ENCODE measurements at places on chromosomes 4 and X.

GRCh38 chr4:38560768-38561558 lies 103.0 kb upstream of the KLF3 start:
- DNase-seq: no peak

GRCh38 chr4:8391972-8392371 lies 48.6 kb downstream of the ACOX3 start:
- DNase-seq: no peak

DNA sequence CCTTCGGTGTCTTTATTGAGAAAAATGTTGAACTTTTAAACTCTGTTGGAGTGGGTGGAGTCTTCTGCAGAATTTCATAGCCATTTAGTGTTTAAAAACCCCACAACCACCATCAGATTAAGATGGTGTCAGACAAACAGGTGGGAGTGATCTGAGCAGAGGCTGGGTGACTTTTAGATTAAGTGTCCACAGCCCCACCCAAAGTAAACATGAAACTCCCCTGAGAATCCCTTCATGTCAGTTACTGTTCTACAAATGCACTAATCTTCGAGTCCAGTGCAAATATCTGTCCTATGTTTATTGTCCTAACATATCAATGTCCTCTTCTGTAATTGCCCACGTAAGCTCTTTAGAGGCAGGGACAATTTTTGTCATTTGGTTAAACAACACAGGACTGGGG lies 175.6 kb upstream of the RBPJ start:
- no peak for DNase-seq

- DNase-seq: no peak
Measured at GRCh38 chr4:30696191-30696590, 24.0 kb upstream of the PCDH7 start.

GRCh38 chr4:16513876-16514275 lies 287.6 kb upstream of the TAPT1 start:
- DNase-seq: no peak

DNA sequence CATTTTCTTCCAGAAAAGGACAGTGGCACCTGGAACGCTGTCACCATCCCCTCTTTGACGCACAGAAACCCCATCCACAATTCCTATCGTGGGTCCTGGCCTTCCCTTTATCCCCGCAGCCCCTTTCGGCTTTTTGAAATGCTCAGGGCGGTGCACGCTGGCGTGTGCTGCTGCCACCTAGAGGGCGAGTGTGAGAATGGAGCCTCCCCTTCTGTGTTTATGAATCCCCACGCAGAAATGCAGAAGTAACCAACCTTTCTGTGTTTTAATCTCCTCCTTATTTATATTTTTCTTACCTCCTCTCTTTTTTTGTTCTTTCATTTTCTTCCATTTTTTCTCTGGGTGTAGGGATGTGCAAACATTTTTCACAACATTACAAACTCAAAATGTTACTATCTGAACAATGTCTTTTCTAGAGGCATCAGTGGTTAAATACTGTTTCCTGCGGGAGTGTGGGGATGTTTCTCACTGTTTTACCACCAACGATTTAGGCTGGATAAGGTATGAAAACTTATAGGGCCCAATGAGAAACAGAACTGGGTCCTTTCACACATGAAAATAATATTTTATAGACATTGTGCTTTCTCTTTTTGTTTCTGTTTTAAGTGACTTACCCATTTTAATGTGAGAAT lies 50.0 kb downstream of the TMA16 start:
- peak; percentile 28 for DNase-seq

- DNase-seq: no peak
Measured at GRCh38 chrX:19627081-19627480, 111.8 kb upstream of the MAP3K15 start.

DNA sequence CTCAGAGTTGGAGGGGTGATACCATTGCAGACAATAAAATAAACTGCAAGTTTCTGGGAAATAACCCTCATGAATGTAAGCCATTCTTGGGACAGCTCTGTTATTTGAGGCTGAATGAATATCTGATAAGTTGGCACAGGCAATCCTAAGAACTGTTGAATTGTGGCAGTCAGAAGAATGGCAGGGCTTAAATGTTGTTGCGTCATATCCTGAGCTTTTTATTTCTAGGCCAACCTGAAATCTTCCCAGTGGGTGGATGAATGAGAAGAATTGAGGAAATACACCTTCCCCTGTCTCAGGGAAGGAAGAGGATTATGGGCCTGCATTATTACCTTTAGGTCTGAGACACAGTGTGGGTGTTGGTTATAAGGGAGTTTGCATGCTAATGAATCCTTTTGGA lies 64.4 kb upstream of the C4orf54 start:
- no peak for DNase-seq

DNA sequence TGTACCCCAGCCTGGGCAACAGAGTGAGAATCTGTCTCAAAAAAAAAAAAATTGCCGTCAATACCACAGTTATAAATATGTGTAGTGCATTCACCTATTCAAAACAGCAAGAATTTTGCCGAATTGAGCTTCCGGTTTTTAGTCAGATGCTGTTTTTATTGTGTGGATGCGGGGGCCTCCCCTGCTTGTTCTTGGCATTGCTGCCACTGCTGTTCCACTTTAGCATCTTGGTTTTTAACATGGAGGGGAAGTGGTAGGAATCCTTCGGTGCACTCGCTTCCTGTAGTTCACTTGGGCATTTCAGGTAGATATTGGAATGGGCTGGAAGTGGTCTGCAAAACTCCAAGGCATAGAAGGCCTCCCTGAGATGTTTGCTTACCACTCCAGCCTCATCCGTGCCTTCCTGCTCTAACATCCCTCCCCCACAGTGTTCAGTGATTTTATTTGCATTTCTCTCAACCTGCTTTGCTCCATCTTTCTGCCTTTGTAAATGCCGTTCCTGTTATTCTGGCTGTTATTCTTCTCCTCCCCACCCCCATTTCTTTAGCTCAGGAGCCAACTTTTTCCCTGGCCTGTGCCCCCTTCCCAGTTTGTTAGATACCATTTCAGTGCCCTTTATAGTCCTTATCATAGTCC lies 25.5 kb downstream of the MOB1B start:
- no peak for DNase-seq

- no peak for DNase-seq
Measured at GRCh38 chrX:135324463-135324862, 15.2 kb downstream of the ETDC start.

GRCh38 chr4:109319156-109319555 lies 16.7 kb upstream of the COL25A1 start:
- no peak for DNase-seq

DNA sequence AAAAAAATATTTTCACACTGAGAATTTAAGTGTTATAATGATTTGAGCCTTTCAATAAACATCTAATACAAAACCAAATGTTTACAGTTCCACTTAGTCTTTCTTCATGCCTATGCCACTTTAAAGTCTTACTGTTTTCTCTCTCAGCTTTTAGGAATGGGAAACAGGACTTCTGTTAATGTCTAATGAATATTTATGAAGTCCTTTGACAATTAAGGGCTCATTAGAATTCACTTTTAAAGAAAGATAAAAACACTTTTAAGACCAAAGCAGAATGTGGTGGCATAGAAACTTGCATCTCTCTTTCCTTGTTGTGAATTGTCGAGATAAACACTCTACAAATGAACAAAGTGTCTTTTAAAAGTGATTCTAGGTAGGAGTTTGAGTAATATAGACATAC lies 315.9 kb downstream of the BMPR1B start:
- DNase-seq: no peak

All from stimulated activated CD4-positive, alpha-beta T cell treated with anti-CD3 and anti-CD28 coated beads, TNF-alpha, amount 100 ng/mL, for 24 hours (primary cell).